ENCODE measurements at places on chromosomes 6 and 20. TPM values are rescaled to one million over a fixed set of nuclear protein-coding genes. Genes with fewer than 3 reads are reported as not detected.

GRCh38 chr6:27631609-27631916, 158.7 kb upstream of the ZNF184 start:
- DNase-seq, result no peak

DNA sequence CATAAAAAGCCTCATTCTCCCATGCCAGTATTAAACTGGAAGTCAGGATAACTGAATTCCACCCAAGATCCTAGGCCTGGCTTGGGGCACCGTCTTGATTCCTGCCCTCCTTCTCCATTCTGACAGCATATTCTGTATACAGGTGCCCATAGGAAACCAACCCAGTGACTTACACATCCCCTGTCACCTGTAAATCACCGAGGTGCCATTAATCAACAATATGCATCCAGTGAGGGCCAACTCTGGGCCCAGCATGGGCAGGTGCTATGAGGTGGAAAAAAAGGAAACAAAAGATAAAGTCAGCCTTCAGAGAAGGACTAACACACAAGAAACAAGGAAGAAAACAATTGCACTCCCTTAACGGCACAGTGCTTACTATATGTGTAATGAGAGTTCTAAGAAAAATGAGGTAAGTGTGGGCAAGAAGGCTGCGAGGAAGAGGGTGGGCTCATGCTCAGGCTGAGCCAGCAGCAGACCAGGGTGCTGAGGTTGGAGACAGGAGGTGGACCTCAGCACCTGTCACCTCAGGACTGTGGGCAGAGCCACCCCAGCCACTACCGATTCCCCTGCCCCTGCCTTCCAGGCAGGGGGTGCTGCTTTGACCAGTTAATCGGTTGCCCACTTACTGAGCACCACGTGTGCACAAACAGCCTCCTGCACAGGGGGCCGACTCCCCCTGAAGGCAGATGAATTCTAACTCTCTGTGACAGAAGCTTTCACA, 105.9 kb downstream of the TRERF1 start:
- no peak for DNase-seq

DNA sequence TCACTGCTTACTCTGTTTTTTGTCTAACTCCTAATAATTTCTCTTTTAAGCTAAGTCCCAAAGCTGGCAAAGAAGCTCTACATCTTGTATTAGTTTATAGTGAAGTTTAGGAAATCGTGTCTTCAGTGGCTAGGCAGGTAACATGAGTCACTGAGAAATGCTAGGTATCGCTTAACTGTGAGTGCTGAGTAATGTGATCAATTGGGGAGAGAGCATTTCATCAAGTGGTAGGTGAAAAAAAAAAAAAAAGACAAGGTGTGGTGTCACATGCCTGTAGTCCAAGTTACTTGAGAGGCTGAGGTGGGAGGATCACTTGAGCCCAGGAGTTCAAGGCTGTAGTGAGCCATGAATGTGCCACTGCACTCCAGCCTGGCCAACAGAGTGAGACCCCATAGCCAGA, 125.3 kb downstream of the FAM83B start:
- no peak for DNase-seq

- no peak for DNase-seq
These were observed 2.8 kb downstream of the RTN4IP1 start for GRCh38 chr6:106626485-106626884.

DNA sequence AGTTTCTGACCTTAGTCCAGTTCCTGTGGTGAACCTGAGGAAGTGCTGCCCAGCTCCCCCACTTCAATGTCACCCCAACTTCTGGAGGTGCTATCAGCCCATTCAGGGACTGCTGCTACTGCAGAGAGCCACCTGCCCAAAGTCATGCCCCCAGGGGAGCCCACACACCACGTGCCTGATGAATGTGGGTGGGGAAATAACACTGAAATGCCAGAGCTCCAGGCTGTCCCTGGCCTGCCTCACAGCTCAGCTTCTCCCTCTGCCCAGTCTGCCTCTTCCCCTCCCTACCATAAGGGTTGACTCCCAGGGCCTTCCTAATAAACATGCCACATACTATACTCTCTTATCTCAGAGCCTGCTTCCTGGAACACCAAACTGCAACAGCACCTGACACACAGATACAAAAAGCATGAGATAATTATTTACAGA, 276.4 kb upstream of the MOCS1 start:
- DNase-seq, result peak; percentile 38

GRCh38 chr6:143457563-143458359, 7.2 kb downstream of the PEX3 start:
- DNase-seq, result no peak

Gene GGTLC1
- total RNA-seq, result not detected

Gene BACH2
- 5.7 TPM for total RNA-seq
